ENCODE measurements at places on chromosomes 11 and 22. TPM values are rescaled to one million over a fixed set of nuclear protein-coding genes. Genes with fewer than 3 reads are reported as not detected.

DNA sequence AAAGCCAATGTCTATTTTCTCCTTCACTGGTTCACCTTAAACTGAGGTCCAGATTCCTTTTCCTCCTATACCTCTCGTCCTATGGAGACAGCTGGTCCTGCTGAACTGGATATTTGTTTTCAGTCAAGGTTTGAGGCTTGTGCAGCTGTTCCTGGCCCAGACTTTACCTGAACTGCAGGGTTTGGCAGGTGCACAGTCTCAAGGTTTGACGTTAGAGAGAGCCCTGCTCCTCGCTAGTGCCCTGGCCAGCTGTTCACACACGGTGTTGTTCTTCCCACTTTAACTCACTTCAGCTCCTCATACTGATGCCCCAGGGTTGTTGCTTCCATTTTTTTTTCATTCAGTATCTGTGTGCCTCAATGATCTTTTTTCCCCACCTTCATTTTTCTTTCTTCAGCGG, 74.0 kb upstream of the TTC12 start:
- DNase-seq, result no peak

DNA sequence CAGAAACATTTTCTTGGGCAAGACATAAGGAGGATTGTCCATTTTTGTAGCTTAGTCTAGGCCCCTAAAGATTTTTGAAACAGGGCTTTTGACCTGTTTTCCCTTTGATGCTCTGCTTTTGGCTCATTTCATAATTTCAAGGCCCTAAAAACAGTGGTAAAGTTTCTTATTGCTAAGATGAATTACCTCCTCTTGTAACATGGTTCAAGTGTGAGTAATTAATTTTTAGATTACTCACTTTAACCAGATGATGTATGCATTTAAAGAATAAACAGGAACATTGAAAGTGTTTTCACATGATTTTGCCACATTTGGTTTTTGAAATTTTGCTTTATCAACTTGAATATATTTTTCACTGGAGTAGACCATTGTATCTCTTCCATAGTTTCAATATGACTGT, 1.2 kb downstream of the RAG2 start:
- DNase-seq, result no peak

DNA sequence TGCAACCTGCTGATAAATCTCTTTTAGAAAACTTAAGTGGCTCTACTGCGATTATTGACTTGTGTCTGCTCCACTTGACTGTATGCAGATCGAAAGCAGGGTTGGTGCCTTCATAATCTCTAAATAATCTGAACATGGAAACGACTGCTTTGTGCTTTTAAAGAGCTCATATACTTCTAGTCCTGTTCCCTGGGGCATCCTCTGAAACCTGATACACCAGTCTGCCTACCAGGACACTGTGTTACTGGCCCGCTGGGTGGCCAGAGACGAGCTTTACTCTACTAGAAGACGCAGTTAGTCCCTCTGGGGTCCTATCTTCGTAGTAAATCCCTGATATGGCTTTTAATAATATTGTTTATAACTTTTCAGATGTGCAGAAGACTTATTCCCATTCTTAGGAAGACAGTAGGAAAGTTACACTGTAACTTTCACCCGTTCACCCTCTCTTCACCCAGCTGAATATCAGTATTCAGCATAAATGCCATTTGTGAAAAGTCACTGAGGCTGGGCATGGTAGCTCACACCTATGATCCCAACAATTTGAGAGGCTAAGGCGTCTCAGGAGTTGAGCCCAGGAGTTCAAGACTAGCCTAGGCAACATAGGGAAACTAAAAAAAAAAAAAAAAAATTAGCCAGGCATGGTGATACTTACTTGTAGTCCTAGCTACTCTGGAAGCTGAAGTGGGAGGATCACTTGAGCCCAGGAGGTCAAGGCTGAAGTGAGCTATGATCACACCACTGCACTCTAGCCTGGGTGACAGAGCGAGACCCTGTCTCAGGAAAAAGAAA, 9.0 kb upstream of the HTR3B start:
- DNase-seq, result no peak

DNA sequence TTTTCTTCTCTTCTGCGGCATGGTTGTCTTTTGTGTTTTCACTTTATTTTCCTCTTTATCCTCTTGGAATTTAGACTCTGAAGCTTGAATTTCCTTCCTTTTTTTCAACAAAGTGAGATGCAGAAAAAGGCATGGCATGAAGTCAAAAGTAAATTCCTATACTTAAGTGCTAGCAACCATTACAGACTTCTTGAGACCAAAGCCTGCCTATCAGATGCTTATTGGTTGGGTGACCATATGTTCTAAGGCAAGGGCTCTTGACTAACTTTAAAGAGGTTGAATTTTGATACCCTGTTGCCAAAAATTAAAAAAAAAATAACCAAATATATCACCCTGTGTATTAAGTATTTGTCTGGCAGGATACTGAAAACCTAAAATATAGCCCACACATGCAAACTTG, 237.4 kb downstream of the TMEM135 start:
- no peak for DNase-seq

DNA sequence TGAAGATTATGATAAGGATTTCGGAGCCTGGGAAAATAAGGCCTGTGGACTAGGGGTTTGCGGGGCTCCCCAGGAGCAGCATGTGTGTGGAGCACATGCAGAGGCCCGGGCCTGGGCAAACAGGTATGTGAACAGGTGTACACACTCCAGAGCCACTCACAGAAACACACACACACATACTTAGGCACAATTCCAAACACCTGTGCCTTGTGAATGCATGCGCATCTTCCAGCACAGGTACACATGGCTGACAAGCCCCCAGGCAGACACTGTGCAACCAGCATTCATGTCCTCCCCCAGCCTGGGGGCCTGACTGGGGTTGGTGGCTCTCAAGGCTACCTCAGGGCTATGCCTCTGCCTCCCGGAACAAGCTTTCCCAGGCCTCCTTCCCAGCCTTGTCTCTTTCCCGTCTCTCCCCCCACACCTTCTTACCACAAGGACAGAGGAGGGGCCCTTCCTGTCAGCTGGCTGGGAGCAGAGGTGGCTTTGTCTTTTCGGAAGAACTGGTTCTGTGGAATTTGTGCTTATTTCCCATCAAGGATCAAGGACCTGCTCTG, 2.6 kb upstream of the P2RY6 start:
- DNase-seq, result no peak

DNA sequence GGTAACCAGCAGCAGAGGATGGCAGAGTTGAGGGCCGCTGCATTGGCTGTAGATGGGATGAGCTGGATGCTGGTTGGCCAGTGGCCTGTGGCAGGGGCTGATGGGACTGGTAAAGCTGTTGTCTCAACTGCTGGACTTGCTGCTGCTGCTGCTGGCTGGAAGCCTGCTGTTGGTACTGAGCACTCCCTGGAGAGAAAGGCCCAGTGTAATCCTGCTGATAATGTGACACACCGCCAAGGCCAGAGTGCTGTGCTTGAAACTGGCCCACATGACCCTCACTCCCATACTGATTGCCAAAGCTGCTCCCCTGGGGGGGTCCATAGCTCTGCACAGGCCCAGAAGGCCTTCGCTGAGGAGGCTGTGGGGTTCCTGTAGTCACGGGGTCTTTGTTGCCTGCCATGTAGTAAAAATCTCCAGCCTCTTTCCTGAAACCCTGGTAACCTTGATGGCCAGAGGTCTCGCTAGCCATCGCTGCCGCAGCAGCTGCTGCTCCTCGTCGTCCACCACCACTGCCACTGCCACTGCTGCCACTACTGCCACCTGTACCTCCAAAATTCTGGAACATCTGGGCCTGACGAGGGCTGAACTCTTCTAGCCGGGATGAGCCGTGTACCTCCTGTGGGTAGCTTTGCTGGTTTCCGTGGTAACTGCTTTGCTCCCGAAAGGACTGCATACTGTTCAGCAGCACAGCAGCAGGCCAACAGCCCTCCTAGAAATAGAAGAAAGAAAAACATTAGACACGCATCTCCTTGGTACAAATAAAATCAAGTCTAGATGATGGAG, 55.6 kb downstream of the TCF20 start:
- no peak for DNase-seq

- no peak for DNase-seq
These were observed 65.2 kb downstream of the CD82 start for GRCh38 chr11:44630511-44631210.

GRCh38 chr11:61345170-61345610, 12.2 kb downstream of the TKFC start:
- no peak for DNase-seq

DNA sequence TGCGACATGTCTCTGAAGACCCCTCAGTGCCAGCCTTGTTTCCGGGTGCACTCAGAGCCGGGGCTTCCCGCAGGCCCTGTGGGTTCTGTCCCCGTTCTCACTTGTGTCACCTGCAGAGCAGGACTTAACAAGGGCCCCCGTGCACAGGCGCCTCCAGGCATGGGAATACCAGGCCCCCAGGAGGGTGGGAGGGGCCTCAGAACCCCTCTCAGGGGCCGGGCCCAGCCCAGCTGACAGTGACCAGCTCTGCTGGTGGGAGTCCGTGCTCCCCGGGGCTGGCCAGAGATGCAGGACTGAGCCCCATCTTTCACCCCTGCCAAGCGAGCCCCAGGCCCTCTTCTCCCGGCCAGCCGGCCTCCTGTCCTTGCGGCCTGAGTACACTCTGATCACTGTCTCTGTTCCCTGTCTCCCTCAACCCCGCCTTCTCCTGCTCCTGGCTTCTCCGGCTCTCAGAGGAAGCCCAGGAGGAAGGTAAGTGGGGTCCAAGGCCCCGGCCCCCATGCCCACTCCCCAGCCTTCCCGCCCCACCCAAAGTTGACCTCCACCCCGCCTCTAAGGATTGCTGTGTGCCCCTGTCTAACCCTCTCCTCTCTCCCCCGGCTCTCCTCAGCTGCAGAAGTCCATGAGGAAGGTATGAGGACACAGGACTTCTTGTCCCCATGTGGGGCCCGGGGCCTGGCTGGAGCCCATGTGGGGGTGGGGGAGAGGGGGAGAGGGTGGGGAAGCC, 5.3 kb downstream of the TNNT3 start:
- DNase-seq, result no peak

DNA sequence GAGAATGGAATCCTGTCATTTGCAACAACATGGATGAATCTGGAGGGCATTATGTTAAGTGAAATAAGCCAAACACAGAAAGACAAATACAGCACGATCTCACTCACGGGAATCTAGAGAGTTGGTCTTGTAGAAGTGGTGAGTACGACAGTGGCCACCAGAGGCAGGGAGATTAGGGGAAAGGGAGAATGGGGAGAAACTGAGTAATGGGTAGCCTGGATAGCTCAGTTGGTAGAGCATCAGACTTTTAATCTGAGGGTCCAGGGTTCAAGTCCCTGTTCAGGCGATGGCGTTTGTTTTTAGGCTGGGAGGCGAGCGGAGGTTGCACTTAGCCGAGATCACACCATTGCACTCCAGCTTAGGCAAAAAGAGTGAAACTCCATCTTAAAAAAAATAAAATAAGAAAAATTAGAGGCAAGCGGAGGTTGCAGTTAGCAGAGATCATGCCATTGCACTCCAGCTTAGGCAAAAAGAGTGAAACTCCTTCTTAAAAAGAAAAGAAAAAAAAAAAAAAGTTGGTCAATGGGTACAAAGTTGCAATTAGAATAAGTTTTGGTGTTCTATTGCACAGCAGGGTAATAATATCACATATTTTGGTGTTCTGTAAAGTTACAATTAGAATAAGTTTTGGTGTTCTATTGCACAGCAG, 95.7 kb upstream of the UBASH3B start:
- no peak for DNase-seq

GRCh38 chr11:255176-255575, 18.4 kb downstream of the PSMD13 start:
- no peak for DNase-seq

- DNase-seq, result no peak
These were observed 77.4 kb downstream of the NARS2 start for GRCh38 chr11:78497293-78497692.

DNA sequence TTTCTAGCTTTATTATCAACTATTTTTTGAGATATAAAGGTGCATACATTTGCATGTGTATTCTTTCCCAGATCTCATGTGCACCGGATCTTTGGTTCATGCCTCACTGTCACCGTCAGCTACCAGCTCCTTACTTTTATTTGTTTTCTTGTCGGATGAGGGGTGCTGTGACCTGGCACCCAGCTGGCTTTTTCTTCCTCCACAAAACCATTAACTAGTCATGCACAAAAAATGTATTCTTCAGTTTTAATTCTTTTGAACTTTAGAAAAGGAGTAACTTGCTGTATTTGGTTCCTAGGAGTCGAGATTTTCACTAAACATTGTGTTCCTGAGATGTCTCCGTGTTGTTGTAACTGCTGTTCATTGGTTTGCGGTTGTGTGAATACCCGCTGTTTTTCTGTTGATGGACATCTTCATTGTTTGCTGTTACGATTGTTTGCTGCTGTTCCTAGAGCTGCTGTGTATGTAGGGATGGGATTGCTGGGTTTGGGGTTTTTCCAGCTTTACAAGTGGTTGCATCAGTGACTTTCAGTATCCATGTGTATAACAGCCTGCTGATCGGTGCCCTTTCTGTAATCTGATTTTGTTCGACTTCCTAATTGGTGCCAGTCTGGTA, 39.4 kb downstream of the MOV10L1 start:
- DNase-seq, result no peak

GRCh38 chr11:125995313-125995712, 49.5 kb downstream of the VSIG10L2 start:
- DNase-seq, result no peak

The SLN gene
- not detected for total RNA-seq

The OR52I2 gene
- not detected for total RNA-seq

The PDE3B gene
- total RNA-seq, result 177 TPM

The CCDC188 gene
- total RNA-seq, result not detected

The LYVE1 gene
- 39.2 TPM for total RNA-seq

The ARHGAP20 gene
- total RNA-seq, result 5.4 TPM

The OR5F1 gene
- not detected for total RNA-seq

The IPO7 gene
- 123 TPM for total RNA-seq

The MMP13 gene
- total RNA-seq, result not detected
